Bronchus fibroblast of lung (primary cell): ENCODE measurements at places on chromosomes 6 and 20. TPM values are rescaled to one million over a fixed set of nuclear protein-coding genes. Genes with fewer than 3 reads are reported as not detected.

Gene RIPPLY2
- 0.74 TPM in 1 of 2 replicates, not detected in the other for total RNA-seq

Gene ZNF831
- not detected in 2 replicates for total RNA-seq

Gene RIPOR2
- 0.30 and 0.67 TPM in 2 replicates for total RNA-seq

Gene POU5F1
- total RNA-seq, result not detected in 2 replicates

Gene PSORS1C1
- total RNA-seq, result under 0.01 and 0.15 TPM in 2 replicates
